ENCODE measurements at places on chromosomes 5 and 9.

DNA sequence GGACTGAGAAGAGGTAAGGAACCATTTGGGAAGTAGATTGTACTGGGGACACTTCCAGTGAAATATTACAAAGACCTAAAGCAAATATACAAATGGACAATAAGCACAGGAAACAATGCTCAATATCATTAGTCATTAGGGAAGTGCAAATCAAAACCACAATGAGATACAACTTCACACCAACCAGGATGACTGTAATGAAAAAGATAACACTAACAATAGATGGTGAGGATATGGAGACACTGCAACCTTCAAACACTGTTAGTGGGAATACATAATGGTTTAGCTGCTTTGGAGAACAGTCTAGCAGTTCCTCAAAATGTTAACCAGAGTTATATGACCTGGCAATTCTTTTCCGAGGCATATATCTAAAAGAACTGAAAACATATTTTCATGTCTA lies 149.7 kb downstream of the TRPM3 start:
- DNase-seq = no peak

- no peak for DNase-seq
These were observed 77.0 kb downstream of the ABCA1 start for GRCh38 chr9:104850786-104851545.

GRCh38 chr5:85452322-85453025 lies 1067.8 kb upstream of the EDIL3 start:
- DNase-seq = no peak

GRCh38 chr5:61578858-61579503 lies 246.9 kb downstream of the ZSWIM6 start:
- no peak for DNase-seq

GRCh38 chr5:23721336-23721735 lies 213.9 kb downstream of the PRDM9 start:
- DNase-seq = no peak

GRCh38 chr5:10275460-10275859 lies 25.4 kb downstream of the CCT5 start:
- DNase-seq = no peak

- no peak for DNase-seq
These were observed 130.5 kb upstream of the ITGA1 start for GRCh38 chr5:52657247-52657645.

GRCh38 chr9:135341612-135342169 lies 137.9 kb upstream of the PPP1R26 start:
- DNase-seq = no peak

DNA sequence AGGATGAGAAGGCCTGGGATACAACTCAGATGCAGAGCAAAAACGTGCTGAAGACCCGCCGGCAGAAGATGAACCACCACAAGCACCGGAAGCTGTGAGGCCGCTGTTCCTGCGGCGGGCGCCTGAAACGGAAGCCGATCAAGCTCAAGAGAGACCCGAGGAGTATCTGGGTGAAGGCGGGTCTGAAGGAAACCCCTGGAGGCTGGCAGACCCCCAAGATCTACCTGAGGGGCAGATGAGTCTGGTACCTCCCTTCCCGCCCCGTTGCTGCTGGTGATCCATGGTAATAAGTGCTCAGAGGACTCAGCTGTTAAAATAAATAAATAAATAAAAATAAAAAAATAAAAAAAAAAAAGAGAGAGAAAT lies 89.3 kb downstream of the BASP1 start:
- no peak for DNase-seq

- no peak for DNase-seq
These were observed 48.6 kb downstream of the FOXI1 start for GRCh38 chr5:170154297-170154696.

DNA sequence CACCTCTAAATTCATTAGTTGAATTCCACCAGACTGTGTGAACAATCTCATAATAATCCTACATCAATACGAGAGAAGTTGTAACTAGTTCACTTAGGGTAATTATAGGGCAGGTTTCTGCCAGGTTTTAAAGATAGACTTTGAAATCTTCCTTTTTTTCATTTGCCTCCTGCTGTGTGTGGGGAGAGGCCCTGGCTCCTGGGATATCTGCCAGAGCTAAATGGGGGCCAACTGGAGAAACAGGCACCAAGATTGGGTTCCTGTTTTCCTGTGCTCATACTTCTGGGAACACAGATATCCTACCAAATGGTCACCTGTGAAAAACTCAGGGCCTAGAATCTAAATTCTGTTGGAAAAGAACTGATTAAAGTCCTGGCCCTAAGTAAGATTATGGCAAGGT lies 42.3 kb downstream of the SH3RF2 start:
- DNase-seq = no peak

- DNase-seq = no peak
These were observed 1.3 kb downstream of the GPSM1 start for GRCh38 chr9:136328622-136329041.

DNA sequence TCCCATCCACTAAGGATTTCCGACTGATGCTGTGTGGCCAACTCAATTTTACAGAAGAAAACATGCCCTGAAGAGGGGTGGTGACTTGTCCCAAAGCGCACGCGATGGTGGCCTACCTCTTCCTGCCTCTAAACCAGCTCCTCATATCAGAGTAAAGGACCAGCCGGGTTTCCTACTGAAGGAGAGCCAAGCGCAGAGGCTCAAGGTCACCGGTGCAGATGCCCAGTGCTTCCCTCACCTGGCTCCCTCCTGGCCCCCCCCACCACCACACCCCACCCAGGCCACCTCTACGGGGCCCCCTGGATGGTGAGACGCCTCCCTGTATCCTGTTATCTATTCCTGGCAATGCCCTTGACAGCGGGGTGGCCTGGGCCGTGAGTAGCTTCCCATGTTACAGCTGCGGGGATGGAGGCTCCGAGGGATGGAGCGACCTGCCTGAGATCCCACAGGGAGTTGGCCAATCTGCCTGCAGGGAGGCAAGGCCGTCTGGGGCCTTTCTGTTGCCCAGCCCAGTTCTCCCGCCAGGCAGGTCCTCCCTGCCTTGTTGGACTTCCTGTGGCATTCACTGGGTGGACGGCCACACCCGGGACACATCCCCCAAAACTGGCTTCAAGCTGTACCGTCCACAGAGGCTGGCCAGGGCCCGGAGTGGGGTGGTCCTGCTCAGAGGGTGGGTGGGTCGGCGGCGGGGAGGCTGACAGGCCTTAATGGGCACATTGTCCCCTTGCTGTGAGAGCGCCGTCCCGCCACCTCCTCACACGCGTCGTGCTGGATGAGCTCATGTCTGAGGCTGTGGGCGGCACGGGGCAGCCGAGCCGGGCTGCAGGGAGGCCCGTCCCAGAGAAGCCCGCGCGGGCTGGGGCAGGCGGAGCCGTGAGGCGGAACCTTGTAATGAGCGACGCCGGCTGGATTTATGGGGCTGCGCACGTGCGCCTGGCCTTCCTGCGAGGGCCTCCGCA lies 72.5 kb downstream of the MACROH2A1 start:
- no peak for DNase-seq

DNA sequence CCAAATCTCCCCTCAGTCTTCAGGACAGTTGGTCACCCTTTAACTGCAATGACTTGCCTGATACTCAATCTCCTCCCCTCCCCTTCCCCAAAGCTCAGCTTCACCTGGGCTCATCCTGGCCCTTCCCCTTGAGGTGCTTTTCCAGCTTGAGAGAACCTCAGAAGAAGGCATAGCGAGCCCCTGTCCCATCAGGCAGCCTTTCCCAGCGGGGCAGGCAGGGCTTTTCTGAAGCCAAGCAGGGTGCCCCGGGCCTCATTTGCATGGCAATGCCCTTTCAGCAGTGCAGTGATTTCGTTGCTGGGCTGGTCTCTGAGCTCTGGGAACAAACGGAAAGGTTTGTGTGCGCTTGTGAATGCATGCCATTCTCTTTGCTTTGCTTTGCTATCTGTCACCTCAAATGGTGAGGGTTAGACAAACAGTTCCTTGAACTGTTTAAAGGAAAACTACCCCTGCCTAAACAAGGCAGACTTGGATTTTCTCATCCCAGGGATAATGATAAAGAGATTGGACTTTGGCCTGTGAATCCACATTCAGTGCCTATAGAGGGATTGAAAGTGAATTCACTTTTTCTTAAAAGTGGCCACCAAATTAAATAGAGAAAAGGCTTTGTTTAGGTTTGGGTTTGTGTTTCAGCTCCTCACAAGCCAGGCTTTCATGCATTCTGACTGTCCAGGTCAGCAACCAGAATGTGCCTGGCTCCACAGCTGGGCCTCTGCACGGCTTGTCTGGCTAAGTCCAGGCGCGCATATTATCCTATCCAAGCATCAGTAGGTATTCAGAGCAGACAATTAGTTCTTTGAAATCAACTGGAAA lies 165.3 kb downstream of the ZNF608 start:
- no peak for DNase-seq

GRCh38 chr5:31106278-31106677 lies 87.2 kb upstream of the CDH6 start:
- no peak for DNase-seq

DNA sequence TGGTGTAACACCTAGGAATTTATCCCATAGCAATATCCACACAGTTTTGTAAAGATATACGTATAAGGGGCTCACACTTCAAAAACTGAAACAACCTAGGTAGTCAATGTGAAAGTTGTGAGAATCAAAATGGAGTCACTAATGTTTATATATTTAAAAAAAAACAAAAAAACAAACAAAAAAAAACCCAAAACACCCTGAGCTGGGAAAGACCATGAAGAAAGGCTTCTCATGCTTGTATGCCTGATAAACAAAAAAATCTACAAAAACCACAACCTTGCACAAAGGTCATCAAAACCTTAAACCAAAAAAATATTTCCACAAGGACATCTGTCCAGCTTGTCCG lies 35.4 kb downstream of the AFF4 start:
- no peak for DNase-seq

DNA sequence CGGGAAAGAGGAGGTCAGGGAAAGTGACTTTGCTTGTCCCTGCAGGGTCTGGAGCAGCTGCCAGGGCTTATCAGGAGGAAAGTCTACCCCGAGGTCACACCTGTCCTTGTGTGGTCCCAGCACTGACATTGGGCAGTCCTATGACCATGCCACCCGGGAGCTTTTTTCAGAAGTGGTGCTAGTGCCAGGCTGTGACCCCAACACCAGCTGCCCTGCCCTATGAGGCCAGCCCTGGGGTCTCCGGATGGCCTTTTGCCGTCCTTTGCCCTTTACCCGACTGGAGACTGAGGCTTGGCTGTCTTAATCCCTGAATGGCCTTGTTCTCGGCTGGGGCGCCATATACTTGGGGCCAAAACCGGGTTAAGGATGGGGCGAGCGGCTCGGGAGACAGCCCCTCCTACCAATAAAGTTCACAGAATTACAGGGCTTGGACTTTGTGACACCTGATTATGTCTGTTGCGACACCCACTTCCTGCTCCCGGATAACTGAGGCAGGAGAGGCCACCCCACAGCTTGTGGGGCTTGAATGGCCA lies 22.2 kb upstream of the SLC9A3 start:
- DNase-seq = no peak

DNA sequence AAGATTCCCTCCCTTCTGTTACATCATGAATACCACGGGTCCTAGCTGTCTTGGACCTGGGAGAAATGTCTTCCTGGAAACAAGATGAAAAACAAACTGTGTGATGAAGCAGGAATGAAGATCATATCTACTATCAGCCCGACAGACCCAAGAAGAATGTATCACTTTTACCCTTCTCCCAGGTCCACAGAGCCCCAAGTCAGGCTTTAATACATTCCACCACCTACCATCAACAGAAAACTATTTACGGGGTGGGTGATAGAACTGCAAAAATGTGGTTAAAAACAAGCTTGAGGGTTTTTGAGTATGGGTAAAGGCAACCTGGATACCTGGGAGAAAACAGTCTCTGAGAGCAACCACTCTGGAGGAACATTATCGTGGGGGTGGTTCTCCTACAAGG lies 327.0 kb downstream of the TRIM32 start:
- DNase-seq = no peak

GRCh38 chr9:5873439-5873838 lies 17.2 kb upstream of the MLANA start:
- DNase-seq = no peak

GRCh38 chr9:38686933-38687332 lies 33.0 kb downstream of the FAM240B start:
- DNase-seq = no peak

DNA sequence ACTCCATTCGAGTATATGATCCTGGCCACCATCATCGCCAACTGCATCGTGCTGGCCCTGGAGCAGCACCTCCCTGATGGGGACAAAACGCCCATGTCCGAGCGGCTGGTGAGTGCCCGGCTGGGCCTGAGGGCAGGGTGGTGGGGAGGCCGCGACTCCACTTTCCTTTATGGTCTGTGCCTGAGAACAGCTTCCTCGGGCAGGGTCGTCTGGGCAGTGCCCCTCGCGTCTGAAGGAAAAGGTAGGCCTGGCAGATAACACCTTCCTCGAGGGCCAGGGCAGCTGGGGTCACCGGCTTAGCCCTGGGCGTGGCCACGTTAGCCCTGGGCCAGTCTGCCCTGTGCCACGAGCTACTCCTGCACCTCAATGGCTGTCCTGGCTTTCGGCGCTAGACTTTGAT lies 1.5 kb downstream of the CACNA1B start:
- DNase-seq = no peak

- no peak for DNase-seq
These were observed 135.4 kb upstream of the DMRT1 start for GRCh38 chr9:706073-706472.

DNA sequence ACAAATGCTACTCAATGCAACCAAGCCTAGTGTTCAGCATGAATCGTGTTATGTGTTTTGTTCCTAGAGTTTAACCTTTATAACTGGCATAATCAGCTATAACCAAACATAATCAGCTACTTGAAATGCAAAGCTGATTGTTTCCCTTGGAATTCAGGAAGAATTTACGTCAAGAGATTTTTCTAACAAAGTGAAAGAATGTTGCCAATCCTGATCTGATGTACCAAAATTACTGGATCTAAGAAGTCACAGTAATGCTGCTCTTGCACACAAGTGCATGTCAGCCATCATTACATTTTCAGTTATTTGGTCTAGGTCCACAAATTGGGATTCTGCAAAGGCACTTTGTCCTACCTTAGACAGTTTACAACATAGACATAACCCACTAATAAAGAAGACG lies 662.3 kb upstream of the SEMA6A start:
- no peak for DNase-seq

DNA sequence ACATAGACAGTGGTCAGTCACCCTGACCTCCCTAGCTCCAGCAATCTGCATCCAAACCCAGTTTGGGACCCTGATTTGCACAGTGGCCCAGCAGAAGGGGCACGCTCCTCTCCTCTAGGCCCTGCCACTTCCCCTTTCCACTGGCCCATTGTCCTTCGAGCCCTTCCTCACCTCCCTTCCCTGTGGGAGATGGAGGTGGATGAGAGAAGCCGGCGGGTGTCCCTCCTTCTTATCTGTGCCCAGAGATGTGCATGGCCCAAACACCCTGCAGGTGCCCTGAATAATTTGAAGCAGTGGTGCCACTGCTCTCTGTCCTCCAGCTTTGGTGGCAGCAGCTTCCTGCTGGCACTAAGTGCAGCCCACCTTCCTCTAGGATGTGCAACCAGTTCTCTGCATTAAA lies 140.0 kb downstream of the BARX1 start:
- DNase-seq = no peak

DNA sequence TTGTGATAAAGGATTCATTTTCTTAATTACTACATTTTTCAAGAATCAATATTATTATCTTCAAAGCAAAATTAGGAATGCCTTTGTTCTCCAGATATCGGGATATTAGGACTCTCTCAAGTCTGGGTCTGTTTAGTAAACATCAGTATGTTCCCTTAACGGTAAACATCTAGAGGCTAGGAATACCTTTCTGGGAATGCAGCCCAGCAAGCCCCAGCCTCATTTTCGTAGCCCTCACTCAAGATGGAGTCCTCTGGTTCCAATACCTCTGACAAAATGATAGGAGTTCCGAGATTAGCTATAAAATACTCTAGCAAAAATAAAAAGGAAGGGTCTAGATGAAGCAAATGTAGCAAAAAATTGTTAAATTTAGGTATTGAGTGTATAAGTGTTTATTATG lies 84.5 kb downstream of the TEX10 start:
- no peak for DNase-seq

Measured in stimulated activated CD4-positive, alpha-beta T cell treated with anti-CD3 and anti-CD28 coated beads, Interleukin-12 subunit alpha, Interleukin-12 subunit beta, amount 100 ng/mL, for 24 hours (primary cell).